ENCODE measurements at places on chromosomes 6 and 20.

DNA sequence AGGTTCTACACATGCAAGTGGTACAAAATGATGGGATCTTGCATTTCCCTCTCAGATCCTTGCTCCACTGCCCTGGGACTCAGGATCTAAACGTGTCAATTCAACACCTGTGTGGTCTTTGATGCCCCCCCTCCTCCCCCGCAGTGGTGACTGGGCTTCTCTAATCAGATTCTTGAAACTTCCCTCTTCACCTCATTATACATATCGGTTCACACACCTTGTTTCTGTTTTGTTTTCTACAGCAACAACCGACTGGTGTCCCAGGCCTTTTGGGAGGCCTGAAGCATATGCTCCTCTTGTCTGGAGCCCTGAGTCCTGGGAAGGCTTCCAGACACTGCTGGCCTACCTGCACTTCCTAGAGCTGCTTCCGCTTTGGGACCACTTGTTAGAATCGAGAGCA, 20.0 kb downstream of the SAMD3 start:
- no peak for DNase-seq

DNA sequence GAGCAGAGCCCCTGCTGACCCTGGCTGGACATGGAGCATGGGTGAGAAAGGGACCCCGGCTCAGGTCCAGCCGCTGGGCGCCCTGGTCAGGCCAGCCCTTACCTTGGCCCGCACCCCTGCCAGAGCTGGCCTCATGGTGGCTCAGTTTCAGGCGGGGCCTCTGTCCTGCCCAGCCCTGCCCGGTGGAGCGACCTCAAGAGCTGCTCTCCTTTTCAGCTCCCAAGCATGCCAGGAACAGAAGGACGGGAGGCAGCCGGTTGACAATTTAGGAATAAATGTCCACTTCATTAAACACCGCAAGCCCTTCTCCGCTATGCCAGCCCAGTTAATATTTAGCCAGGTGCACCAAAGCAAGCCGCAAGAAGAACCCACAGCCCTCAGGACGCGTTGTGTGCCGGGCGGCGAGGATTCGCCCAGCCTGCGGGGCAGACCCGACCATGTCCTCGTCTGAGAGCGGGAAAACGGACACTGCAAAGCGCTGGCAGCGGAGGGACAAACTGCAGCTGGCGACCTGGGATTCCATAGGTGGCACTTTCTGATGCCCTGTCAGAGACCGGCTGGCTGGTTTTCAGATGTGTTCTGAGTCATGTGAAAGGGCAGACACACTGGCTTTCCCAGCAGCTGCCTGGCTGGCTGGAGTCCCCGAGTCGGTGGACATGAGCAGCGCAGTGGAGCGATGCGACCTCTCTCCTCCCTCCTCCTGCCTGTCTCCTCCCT, 221.9 kb downstream of the TTLL2 start:
- DNase-seq = no peak

DNA sequence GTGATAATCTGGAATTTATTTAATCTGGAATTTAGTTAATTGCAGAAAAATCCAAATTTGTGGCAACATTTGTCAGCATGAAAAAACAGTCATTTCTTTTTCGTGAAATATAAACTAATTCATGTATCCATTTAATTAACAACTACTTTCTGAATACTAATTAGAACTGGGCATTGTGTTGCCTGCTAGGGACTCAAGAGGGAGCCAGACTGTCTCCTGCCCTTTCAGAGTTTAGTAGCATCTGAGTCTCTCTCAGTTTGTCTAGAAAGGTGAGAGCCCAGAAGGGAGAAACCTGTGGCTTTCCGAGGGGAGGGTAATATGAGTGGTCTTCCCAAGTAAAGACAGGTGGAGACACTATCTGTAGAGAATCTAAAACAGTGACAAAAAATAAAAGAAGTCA, 210.9 kb upstream of the HDDC2 start:
- DNase-seq = no peak

DNA sequence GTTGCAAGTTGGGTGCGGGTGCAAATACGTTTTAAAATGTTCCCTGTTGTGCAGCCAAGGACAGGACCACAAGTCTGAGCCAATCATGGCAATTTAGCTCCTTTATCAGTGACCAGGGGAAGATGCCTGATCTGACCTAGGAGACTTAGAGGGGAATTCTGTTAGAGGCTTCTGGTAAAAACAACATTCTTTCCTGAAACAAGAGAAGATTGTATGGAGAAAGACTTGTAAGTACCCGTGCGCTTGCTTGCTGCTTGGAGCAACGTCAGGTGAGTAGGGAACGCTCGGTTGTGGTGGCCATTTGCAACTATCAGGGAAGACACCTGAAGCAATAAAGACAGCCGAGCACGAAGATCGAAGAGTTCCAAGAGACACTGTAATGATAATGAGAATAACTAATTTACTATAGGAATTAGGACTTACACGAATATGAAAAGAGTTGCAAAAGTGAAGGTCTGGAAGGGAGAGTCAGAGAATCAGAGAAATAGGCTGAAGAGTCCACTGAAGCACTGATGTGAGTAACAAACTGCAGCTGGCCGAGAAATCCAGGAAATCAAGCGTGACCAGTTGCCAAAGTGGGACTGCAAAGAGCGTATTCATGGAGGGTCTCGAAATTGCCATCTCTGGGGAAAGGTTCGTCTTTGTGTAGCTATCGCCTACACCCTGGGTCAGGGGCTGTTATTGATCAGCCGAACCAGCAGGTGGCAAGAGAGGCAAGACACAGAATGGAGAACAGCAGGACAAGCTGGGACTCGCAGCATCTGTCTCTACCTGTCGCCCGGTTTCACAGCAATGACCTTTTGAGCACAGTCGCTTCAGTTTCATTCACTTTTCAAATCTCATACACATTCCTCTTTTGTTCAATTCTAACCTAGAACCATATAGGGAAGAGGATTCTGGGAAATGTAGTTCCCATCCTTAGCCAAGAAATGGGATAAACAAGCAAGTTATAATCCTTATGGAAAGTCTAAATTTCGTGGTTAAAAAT, 26.1 kb downstream of the LOC128125822 start:
- DNase-seq = peak; percentile 59
